NCI-H1092 treated with DMSO at 0.1 percent for 48 hours (cell line): ENCODE measurements at places on chromosomes 12 and 14.

GRCh38 chr14:36653962-36654793 lies 7.5 kb upstream of the PAX9 start:
- DNase-seq: no peak

GRCh38 chr14:103509864-103510723 lies 12.5 kb downstream of the CKB start:
- DNase-seq: no peak

GRCh38 chr12:131115766-131116467 lies 162.2 kb downstream of the ADGRD1 start:
- DNase-seq: no peak

GRCh38 chr12:53208435-53208834 lies 1.4 kb upstream of the ITGB7 start:
- no peak for DNase-seq

DNA sequence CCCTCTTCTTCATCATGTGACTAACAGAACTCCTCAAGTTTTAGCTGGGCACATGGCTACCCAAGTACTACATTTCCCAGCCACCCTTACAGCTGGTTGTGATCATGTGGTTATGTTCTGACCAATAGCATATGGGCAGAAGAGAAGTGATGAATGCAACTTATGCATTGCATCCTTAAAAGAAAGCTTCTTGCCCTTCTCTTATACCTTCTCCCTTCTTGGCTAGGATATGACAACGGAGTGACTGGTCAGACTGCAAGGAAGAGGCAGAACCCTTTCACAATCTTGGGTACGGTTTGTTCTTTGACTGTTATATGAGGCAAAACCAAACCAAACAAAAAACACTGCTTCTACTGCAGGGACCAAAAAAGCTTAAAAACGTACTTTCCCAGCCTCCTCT lies 66.5 kb upstream of the MAX start:
- DNase-seq: no peak

GRCh38 chr14:49173765-49174373 lies 412.3 kb downstream of the RPS29 start:
- peak; percentile 46 for DNase-seq

DNA sequence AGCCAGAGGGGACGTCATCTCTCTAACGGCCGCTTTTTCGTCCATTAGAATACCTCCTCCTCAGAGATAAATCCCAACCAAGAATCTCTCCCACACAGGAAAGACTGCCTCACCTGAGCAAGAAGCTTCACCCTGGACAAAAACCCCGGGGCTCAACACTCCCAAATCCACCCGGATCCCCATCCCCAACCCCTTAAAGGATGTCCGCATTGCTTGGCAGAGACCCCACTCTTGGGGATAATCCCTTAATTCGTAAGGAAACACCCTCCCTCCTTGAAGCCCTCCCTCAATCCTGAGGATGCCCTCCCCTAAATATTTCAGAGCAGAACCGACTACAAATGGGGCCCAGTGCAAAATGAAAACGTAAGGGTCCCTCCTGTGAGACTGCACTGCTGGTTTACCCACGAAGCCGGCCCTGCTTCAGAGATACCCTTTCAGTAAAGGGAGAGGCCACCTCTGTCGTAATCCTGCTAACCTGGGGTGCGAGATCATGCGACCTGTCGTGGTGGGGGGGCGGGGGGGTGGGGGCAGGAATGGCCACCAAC lies 655 bp upstream of the DYNLL1 start:
- no peak for DNase-seq

- peak; percentile 24 for DNase-seq
Measured at GRCh38 chr12:45648070-45648469, 81.4 kb upstream of the ARID2 start.

GRCh38 chr12:49811961-49812401 lies 16.2 kb downstream of the NCKAP5L start:
- DNase-seq: no peak

- no peak for DNase-seq
Measured at GRCh38 chr12:53952335-53952694, 2.4 kb upstream of the HOXC12 start.

DNA sequence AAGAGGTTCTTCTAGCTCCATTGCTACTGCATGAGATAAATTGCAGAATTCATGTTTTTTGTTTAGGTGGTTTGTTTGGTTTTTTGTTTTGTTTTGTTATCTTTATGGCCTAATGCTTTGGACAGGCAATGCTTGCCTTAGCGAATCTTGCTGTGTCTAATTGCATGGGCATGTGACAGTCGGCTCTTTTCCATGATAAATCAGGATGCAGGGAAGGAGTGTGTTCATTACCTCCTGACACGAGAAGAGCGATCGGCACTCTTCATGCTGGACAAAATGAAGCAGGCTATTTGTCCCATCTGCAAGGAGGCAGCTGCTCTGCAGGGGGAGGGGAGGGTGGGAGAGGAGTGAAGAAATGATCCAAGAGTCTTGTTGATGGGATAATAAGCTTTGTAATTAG lies 6.5 kb downstream of the CCDC60 start:
- no peak for DNase-seq

GRCh38 chr12:77841521-77841920 lies 10.8 kb downstream of the NAV3 start:
- no peak for DNase-seq

DNA sequence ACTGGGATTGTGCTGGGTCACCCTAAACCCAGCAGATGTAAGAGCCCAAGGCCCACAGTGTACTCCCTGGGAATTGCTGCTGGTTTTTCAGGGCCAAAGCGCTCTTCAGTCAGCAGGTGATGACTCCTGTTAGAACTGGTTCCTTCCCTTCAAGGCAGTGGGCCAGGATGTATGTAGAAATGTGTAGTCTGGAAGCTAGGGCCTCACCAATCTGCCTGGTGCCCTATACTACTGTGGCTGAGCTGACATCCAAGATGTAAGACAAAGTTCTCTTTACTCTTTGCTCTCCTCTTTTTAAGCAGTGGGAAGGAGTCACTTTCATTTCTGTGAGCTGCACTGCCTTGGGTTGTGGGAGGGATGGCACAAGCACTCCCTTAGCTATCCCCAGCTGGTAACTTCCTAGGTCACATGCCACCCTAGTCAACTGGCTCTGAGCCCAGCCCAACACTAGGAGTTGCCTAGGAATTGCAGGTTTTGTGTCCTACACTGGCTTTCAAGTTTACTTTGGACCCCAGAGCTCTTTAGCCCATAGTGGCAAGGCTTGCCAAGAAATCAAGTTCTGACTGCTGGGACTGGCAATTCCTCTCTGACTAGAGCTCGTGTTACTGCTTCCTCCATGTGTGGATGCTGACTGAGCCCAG lies 249.2 kb downstream of the C12orf50 start:
- no peak for DNase-seq

DNA sequence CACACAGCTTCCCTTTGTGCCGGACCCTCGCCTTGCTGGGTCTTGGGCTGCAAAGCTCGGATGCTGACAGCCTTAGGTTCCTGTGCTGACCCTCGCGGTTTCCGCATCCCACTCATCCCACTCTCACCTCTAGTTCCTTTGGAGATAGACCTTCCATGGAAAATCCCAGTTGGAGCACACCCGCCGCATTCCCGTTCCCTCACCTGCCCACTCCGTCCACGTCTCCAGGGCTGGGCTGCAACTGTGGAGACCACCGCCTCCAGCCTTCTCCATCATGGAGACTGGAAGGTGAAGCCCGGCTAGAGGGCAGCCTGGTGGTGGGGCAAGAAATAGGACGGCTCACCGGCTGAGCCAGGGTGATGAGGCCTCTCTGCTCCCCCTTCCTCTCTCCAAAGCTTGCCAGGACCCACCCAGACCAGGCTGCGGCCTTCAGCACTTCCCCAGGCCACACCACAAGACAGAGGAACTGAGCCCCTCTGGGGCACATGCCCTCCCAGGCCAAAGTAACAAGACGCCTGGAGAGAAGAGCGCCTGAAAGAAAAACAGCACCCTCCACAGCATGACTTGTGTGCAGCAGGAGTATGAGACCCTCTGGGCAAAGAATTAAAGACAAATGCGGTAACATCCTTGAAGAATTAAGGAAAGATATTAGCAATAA lies 15.0 kb downstream of the TMEM121 start:
- no peak for DNase-seq

DNA sequence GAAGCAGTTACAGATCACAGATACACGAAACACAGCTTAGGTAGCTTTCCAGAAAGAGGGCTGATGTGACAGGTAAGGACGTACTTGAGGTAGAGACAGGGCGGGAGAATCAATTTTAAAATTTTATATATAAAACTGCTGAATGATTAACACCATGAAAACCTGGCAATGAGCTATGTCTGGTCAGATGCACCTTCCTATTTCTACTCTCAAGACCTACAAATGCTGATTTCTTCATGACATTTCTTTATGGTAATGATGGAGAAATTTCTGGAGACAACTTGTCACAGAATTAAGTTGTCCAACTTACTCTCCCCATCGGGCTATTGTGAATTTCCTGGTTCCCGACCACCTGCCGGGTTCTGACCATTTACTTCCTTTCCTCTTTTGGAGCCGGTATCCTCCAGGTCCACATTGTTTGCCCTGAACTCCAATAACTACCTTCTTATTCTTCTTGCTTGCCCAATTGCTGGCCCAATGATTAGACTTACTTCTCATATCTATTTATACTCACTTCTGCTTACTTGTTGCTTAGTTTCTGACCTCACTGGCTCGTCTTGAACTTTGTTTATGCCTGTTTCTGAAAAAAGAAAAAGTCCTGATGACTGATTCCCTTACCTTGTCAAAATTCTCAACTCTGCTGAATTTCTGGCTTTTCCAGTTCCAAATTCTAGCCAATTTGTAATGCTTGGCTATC lies 12.8 kb upstream of the ATP2B1 start:
- DNase-seq: no peak
